Head of caudate nucleus (tissue), 42 donors: ENCODE measurements at places on chromosomes 1 and 21.

GRCh38 chr1:11521582-11522399, 42.8 kb downstream of the DISP3 start:
- DNase-seq: no peak

GRCh38 chr1:204704794-204705492, 19.4 kb upstream of the LRRN2 start:
- no peak for DNase-seq

DNA sequence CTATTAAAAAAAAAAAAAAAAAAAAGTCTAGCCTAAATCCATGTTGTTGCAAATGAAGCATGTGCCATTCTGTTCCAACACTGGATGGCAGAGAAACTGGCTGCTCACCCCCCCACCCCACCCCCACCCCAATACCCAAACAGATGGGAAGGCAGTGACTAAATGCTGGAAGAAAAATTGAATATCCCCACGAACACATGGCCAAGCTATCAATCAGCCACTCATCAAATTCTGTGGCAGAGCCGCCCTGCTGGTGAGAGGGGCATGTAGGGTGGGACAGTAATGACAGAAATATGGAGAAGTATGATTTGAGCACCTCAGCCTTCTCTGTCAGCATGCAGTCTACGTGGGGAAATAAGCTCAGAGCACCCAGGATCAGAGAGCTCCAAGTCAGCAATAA, 34.1 kb downstream of the OPTC start:
- no peak for DNase-seq

- DNase-seq: no peak
These were observed 14.4 kb upstream of the CAMTA1 start for GRCh38 chr1:6770751-6771440.

DNA sequence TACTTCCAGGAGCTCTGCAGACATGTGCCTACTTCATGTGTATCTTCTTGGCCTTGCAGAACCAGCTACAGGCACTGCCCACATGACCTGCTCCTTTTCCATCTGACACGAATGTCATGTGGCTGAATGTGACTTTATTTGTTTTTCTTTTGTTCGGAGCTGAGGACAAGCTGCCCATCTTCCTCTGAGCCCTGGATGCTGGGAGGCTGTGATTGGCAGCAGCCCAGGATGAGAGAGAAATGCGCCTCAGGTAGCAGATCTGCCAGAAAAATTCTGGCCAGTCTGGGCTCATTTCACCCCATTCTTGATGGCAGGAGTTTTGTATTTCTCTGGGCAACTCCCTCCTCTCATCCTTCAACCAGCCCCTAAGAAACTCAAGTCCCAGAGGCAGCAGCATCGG, 372.0 kb downstream of the RPS6KC1 start:
- DNase-seq: no peak
